Inflammatory macrophage treated with lipopolysaccharide for 4 hours (primary cell): ENCODE measurements at places on chromosomes 16 and 17.
A peak's percentile ranks its signal among the peaks of the same experiment; 100 is the strongest.

DNA sequence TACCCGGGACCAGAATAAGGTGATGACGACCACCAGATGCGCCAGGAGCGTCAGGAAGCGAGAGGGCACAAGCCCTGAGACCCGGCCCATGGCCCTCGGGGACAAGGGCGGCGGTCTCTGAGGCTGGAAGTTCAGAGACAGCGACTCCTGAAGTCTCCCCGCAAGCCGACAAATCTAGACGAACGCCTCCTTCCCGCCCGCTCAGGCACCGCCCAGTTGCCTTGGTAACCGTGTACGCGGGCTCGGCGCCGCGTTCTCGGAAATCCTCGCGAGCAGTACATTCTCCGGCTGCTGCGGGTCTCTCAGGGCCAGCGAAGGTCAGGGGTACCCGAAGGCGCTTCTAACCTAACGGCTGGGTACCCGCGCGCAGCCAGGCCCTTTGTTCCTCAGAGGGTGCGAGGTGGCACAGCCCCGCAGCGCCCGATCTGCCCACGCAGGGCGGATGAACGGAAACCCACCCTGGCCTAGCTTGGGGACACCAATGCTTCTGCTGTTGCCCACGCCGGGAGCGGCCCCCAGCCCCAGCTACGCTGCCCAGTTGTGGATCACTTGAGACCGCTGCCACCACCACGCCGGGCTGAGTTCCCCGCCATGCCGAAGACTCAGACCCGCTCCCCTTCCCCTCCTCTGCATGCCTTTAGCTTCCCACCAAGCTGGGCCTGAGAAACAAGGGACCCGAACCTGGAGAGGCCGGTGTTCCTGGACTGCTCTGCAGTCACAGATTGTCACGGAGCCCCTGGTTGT, at the start of gene TMEM107:
Gene TMEM107 (minus strand): TSS at position 184 of the 744 bp plus-strand sequence. CDS start 94 bp downstream, at position 90.
- peak; percentile 89 for DNase-seq

DNA sequence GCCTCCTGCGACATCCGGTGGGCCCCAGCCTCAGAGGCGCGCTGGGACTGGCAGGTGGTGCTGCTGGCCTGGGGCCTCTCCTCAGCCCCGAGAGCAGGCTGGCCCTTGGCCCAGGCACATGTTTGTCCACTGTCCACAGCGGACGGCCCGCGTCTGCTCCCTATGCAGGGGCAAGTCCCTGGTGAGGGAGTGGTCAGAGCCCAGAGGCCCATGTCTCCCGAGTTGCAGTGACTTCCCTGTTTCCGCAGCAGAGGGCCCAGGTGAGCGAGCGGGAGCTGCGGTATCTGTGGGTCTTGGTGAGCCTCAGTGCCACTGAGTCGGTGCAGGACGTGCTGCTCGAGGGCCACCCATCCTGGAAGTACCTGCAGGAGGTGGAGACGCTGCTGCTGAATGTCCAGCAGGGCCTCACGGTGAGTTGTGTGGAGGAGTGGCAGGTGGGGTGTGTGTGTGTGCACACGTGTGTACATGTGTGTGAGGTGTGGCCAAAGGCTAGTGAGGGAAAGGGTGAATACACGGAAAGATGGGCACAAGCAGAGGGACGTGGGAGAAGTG, 10.4 kb downstream of the IL34 start:
- no peak for DNase-seq

DNA sequence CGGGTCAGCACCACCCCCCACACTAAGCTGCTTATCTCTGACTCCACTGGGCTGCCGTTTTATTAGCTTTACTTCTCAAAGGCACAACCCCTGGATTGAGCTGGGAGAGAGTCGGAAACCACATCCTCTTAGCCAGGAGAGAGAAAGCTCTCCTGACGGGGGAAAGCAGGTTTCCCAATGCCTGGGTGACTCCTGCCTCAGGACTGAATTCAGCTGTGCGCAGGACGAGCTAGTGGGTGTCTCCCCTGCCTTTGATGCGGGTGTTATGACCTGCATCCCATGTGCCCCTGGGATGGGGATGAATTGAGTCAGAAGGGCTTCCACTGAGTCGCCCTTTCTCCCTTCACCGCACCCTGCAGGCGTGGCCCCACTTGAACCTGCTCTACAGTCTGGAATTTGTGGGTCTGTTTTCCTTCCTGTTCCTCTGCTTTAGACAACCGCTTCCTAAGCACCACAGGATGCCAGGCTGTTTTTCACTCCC, 819.2 kb upstream of the EEF2KMT start:
- DNase-seq: no peak

GRCh38 chr17:39001703-39002637, 34.8 kb upstream of the FBXO47 start:
- DNase-seq: peak; percentile 94

DNA sequence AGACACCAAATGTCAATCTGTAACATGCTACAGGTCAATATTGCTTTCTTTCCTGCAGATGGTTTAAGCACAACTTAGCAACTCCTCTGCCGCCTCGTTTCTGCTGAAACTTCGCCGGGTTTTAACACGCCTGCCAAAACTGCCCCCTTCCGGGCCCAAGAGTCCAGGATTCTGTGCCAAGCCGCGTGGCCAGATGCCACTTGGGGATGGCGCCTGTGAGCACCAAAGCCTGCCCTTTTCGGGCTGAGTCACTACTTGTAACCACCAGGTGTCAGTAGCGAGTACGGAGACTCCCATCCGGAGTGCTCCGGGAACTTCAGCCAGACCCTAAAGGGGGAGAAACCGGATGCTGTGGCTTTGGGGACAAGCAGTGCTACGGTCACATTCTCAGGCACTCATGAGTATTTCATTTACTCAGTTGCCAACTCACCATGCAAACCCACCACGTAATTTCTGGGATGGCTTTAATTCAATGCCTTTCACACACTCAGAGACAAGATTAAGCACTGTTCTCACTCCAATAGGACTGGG, 7.8 kb downstream of the PMP22 start:
- peak; percentile 76 for DNase-seq

- DNase-seq: no peak
Observed at GRCh38 chr16:49490321-49490705, 116.7 kb downstream of the C16orf78 start.

GRCh38 chr16:68752602-68753001, 15.5 kb downstream of the CDH1 start:
- no peak for DNase-seq

GRCh38 chr17:56601591-56601990, 8.1 kb downstream of the NOG start:
- DNase-seq: no peak

DNA sequence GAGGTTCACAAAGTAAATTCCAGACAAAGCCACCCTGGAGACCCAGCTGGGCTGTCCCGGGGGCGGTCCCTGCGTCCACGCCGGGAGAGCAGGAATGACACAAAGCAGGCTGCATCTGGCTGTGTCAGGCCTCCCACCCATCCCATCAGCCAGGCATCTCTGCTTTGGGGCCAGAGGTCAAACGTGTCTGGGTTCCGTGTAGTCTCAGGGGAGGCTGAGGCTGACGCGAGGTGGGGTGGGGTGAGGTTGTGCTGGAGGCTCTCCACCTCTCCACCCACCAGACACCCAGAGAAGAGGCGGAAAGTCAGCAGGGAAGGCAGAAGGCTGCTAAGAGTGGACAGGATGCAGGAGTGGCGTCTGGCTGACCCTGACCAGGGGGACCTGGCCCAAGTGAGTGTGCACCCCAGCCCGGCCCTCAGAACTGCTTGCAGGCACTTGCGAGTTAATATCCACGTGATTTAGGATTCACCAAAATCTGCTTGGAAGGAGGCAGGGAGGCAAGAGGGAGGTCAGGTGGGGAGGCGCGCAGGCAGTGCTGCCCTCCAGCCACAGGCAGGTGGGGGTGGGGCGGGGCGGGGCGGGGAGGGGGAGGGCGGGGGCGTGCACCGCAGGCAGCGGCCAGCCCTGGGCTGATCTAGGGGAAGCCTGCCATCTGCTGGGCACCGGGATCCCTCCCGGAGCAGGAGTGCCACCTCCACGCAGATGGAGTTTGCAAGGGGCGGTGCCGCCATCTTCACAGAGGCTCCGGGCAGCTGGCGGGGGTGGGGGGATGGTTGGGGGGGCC, 44.3 kb downstream of the TBC1D16 start:
- peak; percentile 58 for DNase-seq

DNA sequence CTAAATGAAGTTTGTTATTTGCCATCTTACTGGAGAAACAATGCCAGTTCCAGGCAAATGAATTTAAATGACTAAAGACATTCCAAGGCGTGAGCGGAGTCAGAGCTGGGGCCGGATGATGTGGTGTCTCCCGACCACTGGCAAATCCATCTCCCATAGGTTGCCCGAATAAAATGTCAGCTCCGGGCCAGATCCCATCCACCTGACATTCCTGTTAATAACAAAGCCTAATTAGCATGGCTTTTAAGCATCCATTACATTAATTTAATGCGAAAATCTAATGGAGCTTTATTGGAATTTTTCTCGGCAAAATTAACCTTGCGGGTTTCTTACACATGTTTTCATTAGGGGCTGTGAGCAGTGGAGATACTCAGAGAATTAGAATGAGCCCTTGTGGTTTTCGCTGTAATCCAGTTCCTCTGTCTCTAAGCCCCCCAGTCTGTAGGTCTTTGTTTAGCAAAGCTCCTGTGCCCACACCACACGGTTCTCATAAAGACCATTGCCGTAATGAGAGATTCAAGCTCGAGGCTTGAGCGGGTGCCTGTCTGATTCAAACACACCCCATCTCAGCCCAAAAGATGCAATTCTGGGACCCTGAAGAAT, 123.3 kb downstream of the CCT6B start:
- DNase-seq: no peak

GRCh38 chr16:84884596-84885341, 65.0 kb downstream of the CRISPLD2 start:
- DNase-seq: no peak

GRCh38 chr17:41667280-41668041, 21.2 kb upstream of the EIF1 start:
- no peak for DNase-seq

DNA sequence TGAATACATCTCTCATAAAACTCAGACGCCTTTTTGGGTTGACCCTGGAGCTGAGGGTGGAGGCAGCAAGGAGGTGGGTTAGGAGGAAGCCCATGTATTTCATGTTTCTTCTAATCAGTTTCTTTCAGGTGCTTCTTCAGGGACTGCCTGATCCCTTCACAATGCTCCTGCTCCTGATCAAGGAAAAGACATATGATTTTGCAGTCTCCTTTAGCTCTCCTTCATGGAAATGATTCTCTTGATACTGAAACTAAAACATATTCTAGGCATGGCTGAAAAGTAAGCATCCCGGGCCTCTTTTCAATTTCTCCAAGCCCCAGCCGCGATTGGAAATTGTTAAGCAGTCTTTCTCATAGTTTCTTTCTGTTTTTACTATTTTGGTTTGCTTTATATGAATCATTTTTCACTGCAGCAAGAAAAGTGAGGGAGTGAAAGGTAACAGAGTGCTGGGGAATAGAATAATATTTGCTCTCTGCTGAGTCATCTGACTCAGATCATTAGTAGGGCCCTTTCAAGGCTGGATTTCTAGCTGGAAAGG, 730.7 kb downstream of the CDH11 start:
- DNase-seq: no peak

DNA sequence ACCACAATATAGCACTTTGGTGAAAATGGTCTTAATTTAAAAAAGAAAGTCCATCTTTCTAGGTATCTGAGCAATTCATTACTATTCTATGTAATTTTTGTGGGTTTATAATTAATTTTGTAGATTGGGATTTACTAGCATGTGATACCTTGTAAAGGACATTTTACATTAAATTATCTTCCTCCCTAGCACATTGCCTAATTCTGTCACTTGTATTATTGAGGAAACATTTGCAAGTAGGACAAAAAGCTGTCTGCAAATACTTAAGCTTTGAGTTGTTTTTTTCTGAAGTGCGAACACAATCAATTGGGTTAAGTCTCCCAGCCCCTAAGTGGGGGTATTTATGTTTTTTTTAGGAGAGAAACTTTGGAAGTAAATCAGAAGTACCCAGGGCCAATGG, 167.0 kb downstream of the PRKCA start:
- DNase-seq: peak; percentile 32

GRCh38 chr16:85912211-85912974, 13.4 kb downstream of the IRF8 start:
- peak; percentile 88 for DNase-seq

DNA sequence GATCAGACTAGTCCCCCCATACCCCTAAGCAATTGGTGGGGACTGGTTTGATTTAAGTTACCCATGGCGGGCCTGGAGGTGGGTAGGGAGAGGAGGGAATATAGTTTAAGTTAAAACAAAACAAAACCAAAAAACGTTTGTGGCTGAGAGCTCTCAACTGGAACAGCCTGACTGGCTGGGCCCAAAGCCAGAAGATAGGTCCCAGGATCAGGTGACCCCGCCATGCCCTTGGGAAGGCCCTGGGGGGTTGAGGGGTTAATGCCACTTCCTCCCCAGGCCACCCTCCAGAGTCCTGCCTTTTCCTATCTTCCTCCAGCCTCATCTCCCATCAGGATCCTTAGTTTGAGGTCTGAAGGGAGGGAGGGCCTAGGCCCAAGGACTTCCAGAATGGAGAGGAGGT, 82.3 kb upstream of the LHX1 start:
- DNase-seq: no peak

DNA sequence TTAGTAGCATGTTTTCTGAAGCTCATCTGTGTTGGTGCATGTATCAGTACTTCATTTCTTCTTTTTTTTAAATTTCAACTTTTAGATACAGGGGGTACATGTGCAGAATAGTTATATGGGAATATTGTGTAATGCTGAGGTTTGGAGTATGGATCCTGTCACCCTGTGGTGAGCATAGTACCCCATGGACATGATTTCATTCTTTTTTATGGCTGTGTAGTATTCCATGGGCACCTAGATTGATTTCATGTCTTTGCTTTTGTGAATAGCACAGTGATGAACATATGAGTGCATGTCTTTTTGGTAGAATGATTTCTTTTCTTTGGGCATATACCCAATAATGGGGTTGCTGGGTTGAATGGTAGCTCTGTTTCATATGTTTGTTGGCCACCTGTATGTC, 55.0 kb upstream of the NOL11 start:
- no peak for DNase-seq

DNA sequence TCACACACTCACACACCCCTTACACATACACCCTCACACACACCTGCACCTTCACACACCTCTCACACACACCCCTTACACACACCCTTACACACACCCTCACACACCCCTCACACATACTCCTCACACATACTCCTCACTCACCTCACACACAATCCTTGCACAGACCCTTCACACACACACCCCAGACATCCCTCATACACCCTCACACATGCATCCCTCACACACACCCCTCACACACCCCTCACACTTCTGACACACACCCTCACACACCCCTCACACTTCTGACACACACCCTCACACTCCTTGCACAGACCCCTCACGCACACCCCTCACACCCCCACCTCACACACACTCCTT, 23.9 kb downstream of the C17orf67 start:
- DNase-seq: no peak

DNA sequence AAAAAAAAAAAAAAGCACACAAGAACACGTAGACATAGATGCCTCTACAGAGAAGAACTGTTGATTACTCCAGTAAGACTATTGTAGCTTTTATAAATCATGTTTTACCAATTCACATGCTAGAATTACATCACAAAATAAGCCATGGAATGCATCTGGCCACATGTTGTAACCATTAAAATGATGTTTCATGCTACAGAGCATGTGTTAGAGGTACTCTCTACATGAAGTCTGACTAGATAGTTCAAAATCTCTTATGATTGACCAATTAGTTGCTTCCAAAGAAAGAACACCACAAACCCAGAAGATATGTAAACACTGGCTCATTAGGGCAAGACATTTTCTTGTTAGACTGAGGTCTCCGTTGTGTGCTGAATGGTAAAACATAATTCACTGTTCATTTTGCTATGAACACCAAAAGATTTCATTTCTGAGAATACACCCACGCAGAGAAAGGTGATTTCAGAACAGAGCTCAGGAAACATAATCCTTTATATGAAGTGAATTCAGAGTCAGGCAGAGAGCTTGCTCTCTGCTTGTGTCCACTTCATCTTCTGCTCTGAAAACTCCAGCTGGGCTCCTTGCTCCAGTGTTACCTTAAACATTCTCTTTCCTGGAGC, 411.4 kb upstream of the SOX9 start:
- DNase-seq: no peak
